ENCODE measurements at places on chromosomes 6 and 20.

DNA sequence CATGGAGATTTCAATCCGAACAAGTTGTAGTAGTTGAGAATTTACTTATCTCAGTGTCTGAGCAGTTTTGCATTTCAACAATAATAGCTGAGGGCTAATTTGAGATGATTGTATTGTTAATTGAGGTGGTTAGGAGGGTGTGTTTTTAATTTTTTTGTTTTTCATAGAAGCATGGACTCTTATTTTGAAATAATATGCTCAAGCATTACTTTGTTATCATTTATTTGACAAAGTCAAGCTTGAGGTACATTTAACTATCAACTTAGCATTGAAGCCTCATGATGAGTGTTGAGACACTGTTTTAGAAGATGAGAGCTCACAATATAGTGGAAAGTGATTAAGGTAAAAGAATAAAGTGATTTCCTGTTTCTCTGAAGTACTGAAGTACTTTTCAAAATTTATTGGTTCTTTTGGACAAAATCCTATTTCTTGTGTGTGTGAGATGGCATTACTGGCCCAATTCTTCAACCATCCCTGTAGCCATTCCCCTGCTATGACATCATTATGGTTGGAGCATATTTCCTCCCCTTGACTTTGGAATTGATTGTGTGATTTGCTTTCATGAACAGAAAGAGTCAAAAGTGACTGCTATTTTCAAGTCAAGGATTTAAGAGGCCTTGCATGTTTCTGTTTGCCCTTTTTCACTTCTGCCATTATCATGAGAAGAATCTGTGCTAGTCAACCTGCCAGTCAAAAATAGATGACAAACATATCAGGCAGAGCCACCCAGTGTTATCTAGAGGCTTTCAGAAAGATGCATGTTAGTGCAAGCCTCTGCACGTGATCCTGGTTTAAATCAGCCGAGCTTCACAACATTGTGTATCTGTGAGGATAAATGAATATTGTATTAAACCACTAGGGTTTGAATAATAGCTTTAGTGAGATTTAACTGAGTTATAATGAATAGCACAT, 1112.3 kb upstream of the CITED2 start:
- no peak for DNase-seq
- H3K4me1 ChIP-seq = peaks cover 10% of the 10 kb centered on the region
- no peaks in the 10 kb centered on the region for H3K27me3 ChIP-seq
- peak overlapping the region; percentile 62 for H3K27ac ChIP-seq
- no peaks in the 10 kb centered on the region for H3K36me3 ChIP-seq
- no peak overlapping the region for H3K4me3 ChIP-seq

DNA sequence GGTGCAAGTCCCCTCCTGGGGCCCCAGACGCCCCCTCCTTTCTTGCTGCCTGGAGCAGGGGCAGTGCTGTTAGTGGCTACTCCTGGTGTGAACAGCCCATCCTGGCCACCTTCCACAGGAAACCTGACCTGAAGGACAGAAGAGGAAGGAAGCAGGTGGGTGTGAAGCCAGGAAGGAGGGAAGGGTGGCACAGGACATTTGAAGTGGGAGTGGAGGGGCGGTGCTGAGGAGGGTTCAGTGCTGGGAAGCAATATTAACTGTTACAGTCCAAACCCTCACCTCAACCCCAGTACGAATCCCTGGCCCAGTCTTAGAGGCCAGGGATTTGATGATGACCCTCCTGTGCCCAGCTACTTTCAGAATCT, 766 bp downstream of the PRICKLE4 start:
- peaks cover 25% of the 10 kb centered on the region for H3K4me1 ChIP-seq
- peaks cover 21% of the 10 kb centered on the region for H3K27me3 ChIP-seq
- peak overlapping the region; percentile 70 for H3K4me3 ChIP-seq
- peak; percentile 63 for DNase-seq

GRCh38 chr6:13026557-13026956, 301.8 kb downstream of the TBC1D7 start:
- no peak overlapping the region for H3K4me3 ChIP-seq
- peaks cover 18% of the 10 kb centered on the region for H3K27me3 ChIP-seq
- no peaks in the 10 kb centered on the region for H3K4me1 ChIP-seq
- no peak for DNase-seq

DNA sequence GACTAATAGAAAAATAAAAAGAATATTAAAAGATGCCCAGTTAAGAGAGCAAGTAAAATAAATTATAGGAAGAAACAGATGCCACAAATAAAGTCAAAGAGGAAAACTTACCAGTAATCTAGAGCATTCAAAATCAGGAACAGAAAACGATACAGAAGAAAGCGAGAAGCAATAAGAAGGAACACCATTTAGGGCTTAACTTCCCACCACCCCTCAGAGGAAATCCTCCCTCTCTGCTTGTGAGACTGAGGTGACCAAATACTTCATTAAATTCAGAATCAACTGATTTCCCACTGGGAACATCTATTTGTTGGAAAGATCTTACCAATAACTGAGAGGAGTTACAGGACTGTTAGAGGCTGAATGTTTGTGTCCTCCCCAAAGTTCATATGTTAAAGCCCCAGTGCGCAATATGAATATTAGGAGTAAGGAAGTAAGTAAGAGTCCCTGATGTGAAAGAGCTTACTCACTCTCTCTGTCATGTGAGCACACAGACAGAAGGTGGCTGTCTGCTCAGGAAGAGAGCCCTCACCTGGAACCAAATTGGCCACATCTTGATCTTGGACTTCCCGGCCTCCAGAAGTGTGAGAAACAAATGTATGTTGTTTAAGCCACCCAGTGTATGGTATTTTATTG, 19.5 kb downstream of the KATNA1 start:
- H3K4me3 ChIP-seq = no peak overlapping the region
- H3K27ac ChIP-seq = peak overlapping the region; percentile 61
- no peaks in the 10 kb centered on the region for H3K27me3 ChIP-seq
- H3K36me3 ChIP-seq = peaks cover 31% of the 10 kb centered on the region
- H3K4me1 ChIP-seq = peaks cover 7% of the 10 kb centered on the region

- H3K4me1 ChIP-seq = peaks cover 9% of the 10 kb centered on the region
- H3K27me3 ChIP-seq = peaks cover 27% of the 10 kb centered on the region
- no peak for DNase-seq
- no peaks in the 10 kb centered on the region for H3K36me3 ChIP-seq
Measured at GRCh38 chr20:8127553-8128255, 4.4 kb upstream of the PLCB1 start.

- H3K36me3 ChIP-seq = no peaks in the 10 kb centered on the region
- DNase-seq = no peak
- no peak overlapping the region for H3K27ac ChIP-seq
- H3K27me3 ChIP-seq = peaks cover under 1% of the 10 kb centered on the region
- no peaks in the 10 kb centered on the region for H3K4me1 ChIP-seq
Measured at GRCh38 chr6:141552031-141552430, 580.7 kb upstream of the GJE1 start.

GRCh38 chr6:1912731-1913130, 303.0 kb downstream of the FOXC1 start:
- H3K27ac ChIP-seq = no peak overlapping the region
- peaks cover 2% of the 10 kb centered on the region for H3K36me3 ChIP-seq
- no peak overlapping the region for H3K4me3 ChIP-seq
- H3K27me3 ChIP-seq = no peaks in the 10 kb centered on the region
- H3K4me1 ChIP-seq = peaks cover 13% of the 10 kb centered on the region
- DNase-seq = no peak

DNA sequence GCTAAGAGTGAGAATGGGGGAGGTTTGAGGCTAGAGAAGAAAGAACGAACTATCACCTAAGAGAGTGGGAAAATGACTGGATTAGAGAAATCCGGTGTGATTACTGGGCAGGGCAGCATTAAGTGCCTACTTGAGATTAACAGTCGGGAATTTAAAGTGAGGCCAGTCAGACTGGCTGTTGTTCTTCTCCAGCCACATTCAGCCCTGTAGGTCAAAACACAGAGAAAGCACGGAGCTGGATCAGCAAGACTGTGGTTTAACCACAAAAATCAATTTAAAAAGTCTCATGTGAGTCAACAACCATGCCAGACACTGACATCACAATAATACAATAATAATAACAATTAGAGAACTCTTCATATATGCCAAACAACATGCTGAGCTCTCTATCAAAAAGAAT, 301.9 kb upstream of the SGK1 start:
- no peak overlapping the region for H3K27ac ChIP-seq
- no peaks in the 10 kb centered on the region for H3K36me3 ChIP-seq
- H3K4me3 ChIP-seq = no peak overlapping the region

DNA sequence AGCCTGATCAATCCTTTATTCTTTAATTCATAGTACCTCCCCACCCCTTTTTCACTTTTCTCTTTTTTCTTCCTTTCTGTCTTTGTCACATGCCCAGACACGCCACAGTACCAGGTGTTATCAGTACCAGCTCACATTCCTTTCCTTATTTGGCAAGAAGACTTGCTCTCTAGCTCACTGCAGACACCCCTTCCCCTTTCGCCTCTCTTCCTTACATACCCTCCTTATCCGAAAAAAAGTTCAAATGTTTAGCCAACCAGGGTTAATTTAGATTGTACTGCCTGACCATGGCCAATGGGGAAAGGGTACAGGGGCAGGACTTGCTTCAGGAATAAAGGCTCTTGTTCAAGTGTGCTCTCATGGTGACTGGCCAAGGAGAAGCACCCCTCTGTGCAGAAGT, 9.3 kb upstream of the SIRPB2 start:
- H3K27ac ChIP-seq = no peak overlapping the region
- H3K36me3 ChIP-seq = no peaks in the 10 kb centered on the region
- no peak overlapping the region for H3K4me3 ChIP-seq

GRCh38 chr6:106339334-106340029, 13.9 kb upstream of the ATG5 start:
- no peaks in the 10 kb centered on the region for H3K36me3 ChIP-seq
- no peak overlapping the region for H3K27ac ChIP-seq
- peak; percentile 82 for DNase-seq
- no peak overlapping the region for H3K4me3 ChIP-seq

DNA sequence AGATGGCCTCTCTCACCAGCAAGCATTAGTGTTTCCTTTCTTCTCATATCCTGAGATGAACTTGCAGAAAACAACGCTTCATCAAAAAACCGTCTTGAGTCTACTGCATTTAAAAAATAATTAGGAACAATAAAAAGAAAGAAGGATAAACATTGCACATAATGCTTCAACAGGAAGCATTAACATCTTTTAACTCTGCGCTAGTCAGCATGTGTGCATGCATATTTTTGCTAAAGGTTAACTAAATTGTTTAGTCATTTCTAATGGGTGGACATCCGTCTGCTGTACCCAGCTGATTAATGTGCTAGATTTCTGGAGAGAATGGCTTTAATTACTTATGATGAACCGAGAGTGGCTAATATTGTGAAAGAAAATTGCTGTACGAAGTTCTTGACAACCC, 349.3 kb downstream of the SOX4 start:
- no peak overlapping the region for H3K27ac ChIP-seq
- H3K36me3 ChIP-seq = no peaks in the 10 kb centered on the region
- H3K27me3 ChIP-seq = peaks cover 1% of the 10 kb centered on the region
